ENCODE measurements at places on chromosomes 7 and 10.

- DNase-seq = no peak
Measured at GRCh38 chr7:13933091-13933490, 56.4 kb downstream of the ETV1 start.

- no peak for DNase-seq
Measured at GRCh38 chr10:125086691-125087090, 73.7 kb downstream of the CTBP2 start.

DNA sequence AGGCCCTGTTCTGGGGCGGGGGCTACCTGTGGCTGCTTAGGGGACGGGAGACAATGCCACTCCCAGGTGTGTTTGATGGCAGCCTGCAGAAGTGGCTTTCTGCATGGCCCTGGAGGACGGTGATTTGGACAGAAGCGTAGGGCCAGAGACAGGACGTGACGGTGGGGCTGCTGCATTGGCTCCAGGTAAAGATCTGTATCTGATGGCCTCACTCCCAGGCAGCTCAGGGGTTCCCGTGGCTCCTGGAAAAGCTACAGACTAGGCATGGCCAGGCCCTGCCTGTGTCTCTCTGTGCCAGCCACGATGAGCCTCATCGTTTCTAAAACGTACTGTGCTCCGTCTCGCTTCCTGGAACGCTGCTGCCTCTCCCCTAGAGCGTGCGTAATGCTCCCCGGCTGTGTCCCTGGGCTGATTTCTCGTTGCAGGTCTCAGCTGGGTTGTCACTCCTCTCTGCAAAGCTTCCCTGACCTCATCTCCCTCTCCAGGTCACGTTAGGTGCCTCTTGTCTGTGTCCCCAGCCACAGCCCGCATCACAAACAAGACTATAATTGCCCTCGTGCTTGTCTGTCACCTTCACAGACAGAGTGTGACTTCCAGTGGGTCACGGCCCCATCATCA is 12.6 kb downstream of the GTF2IRD1 start:
- DNase-seq = no peak

DNA sequence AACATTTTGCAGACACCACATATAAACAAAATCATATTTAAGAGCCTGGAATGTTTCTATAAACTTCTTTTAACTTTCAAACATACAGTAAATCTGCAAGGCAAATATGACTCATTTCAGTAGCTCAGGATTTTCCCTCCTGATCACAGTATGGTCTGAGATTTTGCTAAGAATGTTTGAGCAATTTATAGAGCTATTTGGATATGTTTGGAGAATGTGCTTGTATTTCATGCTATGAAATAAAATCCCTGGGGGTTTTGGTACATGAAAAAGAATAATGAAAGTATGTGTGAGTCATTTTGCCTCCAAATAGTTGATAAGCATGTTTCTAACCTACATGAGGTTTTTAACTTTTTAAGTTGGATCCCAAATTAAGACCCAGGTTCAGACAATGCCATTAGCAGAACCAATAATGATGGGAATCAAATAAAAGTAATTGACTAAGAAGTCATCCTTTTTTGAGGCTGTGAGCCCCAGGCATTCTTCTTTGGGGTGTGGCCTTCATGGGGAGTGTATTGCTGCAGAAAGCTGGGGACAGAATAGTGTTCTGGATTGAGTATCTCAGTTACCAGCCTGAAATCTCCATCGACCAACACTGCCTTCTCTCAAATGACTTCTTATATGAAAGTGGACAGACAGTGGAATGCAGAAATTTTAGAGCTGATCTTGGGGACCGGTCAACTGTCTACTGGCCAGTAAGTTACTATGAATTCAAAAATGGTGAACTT is 66.1 kb upstream of the AGBL3 start:
- DNase-seq = no peak

GRCh38 chr7:31052841-31053601 is 913 bp downstream of the ADCYAP1R1 start:
- DNase-seq = no peak

GRCh38 chr10:21661935-21662334 is 127.9 kb downstream of the MLLT10 start:
- no peak for DNase-seq

DNA sequence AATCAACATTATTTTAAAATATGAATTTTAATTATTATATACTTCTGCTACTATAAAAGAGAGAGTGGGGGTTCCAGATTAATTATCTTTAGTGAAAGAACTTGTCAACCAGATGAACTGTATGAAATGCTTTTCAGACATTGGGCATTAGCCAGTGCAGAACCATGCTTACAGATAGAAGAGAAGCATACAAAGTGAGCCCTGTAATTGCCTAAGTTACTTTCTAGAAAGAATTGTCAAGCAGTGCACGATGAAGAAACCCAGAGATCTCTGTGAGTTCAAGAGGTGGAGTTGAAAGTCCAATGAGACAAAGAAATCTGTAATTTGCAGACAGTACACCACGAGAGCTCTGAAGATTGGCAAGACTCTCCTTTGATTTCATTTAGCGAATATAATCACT is 166.7 kb downstream of the CDC14C start:
- DNase-seq = no peak

GRCh38 chr10:17064435-17064834 is 65.2 kb downstream of the CUBN start:
- DNase-seq = no peak

DNA sequence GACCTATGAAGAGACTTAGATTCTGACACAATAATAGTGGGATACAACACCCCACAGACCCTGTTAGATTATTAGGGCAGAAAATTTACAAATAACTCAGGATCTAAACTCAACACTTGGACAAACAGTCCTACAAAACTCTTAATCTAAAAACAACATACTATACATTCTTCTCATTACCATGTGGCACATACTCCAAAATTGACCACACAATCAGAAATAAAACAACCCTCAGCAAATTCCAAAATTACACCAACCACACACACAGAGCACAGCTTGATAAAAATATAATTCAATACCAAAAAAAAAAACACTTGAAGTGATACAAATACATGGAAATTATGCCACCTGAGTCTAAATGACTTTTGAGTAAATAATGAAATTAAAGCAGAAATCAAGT is 7.8 kb downstream of the ZNF680 start:
- DNase-seq = no peak

Measured in stimulated activated CD8-positive, alpha-beta memory T cell treated with anti-CD3 and anti-CD28 coated beads, Interleukin-7, amount 100 ng/mL, for 4 hours (primary cell).